Frontal cortex (tissue), 4 donors: ENCODE measurements at places on chromosomes 6 and 20.

DNA sequence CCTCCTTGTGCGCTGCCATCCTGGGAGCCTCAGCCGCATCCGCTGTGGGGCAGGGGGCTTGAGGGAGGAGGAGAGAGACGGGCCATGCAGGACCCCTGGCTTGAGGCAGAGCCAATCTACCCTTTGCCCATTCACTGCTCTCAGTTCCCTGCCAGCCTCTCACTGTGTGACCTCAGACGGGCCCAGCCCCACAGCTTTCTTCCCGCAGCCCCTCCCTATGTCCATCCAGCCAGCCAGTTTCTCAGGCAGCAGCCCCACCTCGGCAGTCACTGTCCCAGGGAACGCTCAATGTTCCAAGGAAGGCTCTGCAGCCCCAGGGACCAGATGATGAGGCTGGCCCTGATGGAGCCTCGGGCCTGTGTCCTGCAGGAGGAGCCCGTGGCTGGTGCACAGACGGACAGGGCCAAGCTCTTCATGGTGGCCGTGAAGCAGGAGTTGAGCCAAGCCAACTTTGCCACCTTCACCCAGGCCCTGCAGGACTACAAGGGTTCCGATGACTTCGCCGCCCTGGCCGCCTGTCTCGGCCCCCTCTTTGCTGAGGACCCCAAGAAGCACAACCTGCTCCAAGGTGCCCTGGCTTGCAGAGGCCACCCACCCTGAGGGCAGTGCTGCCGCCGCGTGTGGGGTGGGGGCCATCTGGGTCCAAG, 3.9 kb upstream of the TNFRSF6B start:
- DNase-seq, result no peak

GRCh38 chr6:43913375-43914271, 143.6 kb downstream of the VEGFA start:
- no peak for DNase-seq

DNA sequence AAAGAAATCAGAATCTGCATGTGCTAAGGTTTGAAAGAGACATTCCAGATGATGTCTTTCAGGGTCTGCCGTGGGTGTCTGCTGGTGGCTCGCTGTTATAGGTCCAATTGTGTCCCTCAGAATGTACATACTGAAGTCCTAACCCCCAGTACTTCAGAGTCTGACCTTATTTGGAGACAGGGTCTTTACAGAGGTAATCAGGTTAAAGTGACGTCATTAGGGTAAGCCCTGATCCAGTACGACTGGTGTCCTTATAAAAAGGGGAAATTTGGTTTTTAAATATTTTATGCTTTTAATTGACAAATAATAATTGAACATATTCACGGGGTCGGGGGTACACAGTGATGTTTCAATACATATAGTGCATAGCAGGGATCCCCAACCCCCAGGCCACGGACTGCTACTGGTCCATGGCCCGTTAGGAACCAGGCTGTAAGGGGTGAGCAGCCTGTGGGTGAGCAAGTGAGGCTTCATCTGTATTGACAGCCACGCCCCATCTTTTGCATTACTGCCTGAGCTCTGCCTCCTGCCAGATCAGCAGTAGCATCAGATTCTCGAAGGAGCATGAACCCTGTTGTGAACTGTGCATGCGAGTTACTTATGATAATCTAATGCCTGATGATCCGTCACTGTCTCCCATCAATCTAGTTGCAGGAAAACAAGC, 33.2 kb upstream of the SLC22A23 start:
- DNase-seq, result no peak

DNA sequence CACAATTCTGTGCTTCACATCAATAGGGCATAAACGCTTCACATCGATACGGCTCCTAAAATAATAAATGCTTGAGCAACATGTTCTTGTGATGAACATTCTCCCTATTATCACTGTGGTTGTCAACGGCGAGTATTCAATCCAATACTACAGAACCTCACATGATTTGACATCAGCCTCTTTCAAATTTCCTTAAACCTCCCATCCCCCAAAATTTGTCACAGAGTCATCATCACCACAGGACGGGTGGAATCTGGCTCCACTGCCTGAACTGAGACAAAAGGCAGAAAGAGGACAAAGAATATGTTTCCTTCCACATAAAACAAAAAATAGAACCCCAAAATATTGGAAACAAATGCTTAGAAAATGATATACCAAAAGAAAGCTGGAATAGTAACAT, 7.3 kb downstream of the THEMIS start:
- no peak for DNase-seq

DNA sequence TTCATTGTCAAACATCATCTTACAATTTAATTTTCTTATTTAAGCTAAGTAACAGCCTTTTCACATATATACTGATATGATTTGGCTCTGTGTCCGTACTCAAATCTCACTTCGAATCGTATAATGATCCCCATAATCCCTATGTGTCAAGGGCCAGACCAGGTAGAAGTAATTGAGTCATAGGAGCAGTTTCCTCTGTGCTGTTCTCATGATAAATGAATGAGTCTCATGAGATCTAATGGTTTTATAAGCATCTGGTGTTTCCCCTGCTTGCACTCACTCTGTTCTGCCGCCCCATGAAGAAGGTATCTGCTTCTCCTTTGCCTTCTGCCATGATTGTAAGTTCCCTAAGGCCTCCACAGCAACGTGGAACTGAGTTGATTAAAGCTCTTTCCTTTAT, 25.1 kb upstream of the CMTR1 start:
- DNase-seq, result no peak

GRCh38 chr6:80441131-80441530, 334.7 kb downstream of the BCKDHB start:
- DNase-seq, result no peak

DNA sequence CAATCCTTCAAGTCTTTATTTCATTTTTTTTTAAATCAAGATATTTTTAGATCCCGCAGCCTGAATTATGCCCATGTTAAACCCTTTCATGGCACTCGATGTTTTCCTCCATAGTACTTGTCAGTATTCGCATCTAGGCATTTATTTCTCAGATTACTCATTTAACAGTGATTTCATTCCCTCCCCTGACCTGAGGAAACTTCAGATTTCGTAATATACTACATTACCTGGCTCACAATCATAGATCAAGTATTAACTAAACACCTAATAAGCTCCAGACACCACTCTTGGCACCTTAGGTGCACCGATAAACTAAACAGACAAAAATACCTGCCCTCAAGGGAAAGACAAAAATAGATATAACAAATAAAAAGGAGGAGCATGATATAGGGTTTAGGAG, 413.2 kb upstream of the GJE1 start:
- DNase-seq, result no peak

- DNase-seq, result no peak
Measured at GRCh38 chr6:2820415-2820814, 21.2 kb downstream of the SERPINB1 start.

GRCh38 chr20:64258071-64258823, 2.7 kb downstream of the PCMTD2 start:
- DNase-seq, result no peak
